Hematopoietic multipotent progenitor cell treated with erythropoietin and hydrocortisone succinate and interleukin-3 and kit ligand, for 4 days (in vitro differentiated cells): ENCODE measurements at places on chromosomes 4 and X.
A peak's percentile ranks its signal among the peaks of the same experiment; 100 is the strongest.

DNA sequence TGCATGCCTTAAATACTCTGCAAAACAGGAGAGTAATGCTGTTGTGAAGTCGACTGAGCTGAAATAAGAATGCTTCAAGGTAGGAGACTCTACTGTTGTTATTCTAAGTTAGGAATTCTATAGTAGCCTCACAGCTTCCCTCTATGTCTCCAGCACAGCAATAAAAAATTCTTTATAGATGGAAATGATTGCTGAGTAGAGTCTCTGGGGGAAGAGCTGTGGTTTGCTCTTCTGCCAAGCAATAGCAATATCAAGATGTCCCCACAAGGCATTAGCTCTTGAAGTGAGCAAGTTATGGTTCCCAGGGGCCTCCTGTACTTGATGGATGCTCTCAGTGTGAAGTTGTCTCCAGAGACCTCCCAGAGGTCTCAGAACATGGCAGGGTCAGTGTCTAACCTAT lies 880.6 kb upstream of the FRG1 start:
- DNase-seq: no peak

DNA sequence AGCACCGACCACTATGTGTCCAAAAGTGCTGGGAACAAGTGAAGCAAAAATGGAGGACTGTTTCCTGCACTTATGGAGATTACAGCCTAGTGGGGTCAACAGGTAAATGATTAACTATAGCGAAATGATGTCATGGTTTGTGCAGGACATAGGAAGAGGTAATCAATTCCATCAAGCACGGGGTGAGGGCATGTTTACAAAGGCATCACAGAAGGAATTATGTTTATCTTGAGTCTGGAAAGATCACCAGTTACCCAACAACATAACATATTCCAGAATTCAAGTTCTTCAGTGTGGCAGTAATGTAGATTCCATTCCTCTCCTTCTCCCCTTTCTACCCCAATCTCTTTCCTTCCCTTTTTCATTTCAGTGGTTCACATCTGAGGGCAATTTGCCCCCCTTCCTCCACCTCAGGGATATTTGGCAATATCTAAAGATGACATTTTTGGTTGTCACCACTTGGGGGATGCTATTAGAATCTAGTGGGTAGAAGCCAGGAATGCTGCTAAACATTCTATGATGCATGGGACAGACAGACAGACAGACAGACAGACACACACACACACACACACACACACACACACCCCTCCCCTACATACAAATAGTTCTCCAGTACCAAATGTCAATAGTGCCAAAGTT lies 24.1 kb downstream of the FAM47E start:
- peak; percentile 53 for DNase-seq

DNA sequence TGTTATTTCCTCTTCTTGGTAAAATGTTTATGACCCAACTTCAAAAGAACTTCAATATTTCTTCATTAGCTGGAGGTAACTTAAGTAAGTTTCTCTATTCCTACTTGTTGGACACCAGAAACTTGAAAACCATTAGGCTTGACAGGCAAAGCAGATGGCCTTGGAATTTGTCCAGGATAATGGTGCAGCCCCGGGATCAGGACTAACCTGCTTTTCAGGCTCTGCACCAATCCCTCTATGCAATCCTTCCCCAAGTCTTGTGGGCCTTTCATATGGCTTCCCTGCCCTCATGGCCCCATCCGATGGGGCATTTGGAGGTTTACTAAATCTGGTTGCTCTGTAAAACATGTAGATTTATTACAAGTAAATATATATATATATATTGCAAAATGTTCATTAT lies 68.5 kb downstream of the SPINK2 start:
- no peak for DNase-seq

DNA sequence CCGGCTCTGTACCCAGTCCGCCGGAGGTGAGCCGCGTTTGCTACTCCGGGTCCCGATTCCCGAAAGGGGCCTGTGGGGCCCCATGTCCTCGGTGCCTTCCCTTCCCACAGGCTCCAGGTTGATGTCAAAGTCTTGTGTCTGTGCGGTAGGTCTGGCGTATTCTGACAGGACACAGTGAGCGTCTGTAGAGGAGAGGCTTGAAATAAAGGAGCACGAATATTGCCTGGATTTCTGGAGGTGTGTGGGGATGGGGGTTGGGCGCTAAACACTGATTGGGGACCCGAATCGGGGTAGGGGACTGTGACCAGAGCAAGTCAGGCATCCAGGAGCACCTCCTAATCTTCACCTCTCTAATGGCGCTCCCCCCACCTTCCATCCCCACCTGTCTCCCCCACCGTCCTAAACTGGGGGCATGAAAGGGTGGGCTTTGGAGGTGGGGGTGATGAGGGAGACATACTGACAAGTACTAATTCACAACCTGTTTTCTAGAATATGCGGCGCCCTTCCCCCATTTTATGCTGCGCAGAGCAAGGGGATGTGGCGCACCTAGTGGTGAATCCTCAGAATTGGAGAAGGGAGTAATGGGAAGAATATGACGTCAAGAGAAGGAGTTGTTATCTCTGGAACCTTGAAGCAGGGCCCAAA lies 855 bp downstream of the GPRASP2 start:
- peak; percentile 37 for DNase-seq

DNA sequence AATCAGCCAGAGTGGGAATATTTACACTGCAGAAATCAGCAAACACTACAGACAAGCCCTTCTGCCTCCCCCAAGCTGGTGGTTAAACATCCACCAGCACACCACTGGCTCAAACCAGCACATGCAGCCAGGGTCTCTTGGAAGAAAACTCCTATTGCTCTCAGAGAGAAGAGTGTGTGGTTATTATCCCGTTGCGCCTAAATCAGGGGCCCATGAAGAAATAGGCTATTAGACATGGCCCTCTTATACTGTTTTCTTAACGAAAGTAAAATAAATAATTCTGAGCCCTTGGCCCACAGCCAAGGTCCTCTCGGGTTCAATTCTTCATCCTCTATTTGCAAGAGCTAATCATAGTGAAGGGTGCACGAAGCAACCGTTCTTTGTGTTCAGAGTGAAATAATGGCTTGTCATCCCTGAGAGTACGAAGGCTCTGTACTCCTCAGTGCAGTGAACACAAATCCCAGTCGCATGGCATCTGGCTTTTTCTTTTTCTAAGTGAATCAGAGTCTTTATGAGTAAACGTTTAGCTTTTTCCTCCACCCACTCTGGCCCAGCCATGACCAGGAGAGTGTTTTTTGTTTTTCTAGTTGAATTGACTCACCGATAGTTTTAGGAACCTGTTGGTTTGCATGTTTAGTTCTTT lies 33.4 kb upstream of the RBM47 start:
- no peak for DNase-seq

GRCh38 chr4:142120921-142121320 lies 484.5 kb downstream of the IL15 start:
- no peak for DNase-seq

GRCh38 chr4:74037076-74037955 lies 1.2 kb downstream of the CXCL3 start:
- peak; percentile 74 for DNase-seq

GRCh38 chr4:110020646-110021443 lies 108.2 kb downstream of the EGF start:
- no peak for DNase-seq

DNA sequence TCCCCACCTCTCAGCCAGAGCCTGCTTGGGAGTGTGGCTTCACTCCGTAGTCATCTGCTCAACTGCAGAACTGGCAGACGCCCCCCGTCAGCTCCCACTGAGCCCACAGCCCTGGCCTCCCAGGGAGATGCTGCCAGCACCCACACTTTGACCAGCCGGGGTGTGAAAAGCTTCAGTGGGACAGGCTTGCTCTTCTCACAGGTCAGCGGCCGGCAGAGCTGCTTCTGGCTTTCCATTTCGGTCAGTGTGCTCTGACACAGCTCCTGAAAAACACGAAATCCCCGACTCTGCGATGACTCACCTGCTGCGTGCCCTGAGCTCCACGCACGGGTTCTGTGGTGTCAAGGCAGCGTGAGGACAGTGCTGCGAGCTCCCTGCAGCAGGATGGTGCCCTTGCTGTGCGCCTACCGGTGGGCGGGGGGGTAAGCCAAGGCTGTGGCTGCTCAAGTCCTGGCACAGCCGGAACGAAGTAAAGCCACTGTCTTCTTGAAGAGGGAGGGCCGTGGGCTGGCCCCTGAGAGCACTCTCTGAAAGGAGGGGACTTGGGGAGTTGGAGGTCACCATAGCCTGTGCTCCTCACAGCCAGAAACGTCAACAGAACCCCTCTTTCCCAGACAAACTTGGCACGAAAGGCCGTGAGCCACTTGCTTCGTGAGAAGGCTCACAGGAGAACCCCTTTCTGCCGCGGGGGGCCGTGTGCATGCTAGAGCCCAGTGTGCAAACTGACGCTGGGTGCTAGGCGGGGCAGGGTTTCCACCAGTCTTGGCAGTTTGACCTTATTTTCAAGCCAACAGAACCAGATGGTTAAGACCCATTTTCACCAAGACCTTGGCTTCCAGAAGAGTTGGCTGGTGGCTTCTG lies 23.6 kb downstream of the NOP14 start:
- DNase-seq: no peak

DNA sequence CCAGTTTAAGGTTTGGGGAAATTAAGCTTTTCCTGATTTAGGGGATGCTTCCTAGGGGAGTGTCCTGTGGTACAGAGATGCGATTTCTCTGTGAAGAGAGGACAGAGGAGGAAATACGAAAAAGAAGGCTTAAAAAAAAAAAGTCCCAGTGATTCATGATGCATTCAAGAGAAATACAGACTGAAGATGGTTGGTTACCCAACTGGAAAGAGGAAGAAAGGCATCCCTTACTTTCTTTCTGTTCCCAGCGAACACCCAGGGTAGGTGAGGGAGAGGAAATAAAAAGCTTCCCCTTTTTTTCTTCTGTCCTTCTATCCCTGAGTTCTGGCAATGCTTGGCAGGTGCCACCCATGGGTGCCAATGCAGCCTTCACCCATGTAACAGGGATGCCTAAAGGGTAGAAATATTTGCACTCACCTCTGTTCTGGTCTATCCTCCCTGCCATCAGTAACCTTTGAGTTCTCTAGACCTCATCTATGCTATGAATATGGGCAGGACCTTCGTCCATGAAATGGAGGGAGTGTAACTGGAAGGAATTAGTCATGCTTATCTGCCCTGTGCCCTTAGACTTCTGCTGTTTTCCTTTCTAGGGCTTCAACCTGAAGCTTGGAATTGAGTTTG lies 230.1 kb upstream of the GALNTL6 start:
- no peak for DNase-seq

DNA sequence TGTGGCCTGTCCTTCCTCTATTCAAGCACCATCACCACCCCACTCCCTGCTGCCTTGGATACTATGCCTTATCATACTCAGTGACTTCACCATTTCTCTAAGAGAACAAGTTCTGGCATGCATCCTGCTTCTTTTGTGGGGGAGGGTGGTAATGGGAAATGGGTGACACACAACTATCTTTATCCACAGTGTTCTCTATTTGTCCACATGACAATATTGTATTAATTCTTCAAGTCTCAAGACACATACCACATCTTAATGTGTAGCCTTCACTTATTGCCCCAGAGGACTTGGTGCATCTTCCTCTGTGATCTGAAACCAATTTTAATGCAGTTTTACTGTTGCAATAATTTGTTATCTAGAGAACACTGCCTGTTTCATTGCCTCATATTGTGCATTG lies 29.3 kb upstream of the UGT2B7 start:
- DNase-seq: no peak

DNA sequence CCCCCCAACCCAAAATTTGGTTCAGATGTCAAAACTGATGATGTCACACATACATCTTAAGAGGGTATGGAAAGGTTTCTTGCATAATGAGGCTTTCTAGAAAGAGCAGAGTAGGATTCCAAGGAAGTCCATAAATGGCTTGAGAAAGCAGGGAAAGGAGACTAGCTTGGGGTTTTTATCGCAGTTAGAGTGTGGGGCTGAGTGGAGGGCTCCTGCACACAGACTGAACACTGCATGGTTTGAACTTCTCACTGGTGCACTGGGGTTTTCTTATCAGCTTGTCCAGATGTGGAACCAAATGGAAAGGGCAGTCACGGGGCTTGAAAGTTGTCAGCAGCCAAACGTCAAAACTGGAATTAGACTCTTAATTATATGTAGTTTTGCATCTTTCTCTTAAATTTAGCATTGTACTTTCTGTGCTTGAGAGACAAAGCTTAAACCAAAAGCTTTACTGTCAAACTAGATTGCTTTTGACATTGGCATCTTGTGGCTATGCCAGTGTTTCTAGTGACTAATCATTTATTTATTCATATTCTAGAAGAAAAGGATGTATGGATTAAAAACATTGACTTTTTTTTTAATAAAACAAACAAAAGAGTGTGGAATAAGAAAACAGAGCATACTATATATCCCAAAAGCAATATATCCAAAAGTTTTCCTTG lies 78.3 kb upstream of the STIM2 start:
- peak; percentile 96 for DNase-seq

GRCh38 chr4:56637791-56638190 lies 43.3 kb downstream of the HOPX start:
- no peak for DNase-seq

- peak; percentile 33 for DNase-seq
Measured at GRCh38 chr4:173237152-173237551, 68.5 kb downstream of the GALNT7 start.

- DNase-seq: peak; percentile 65
Measured at GRCh38 chrX:149825424-149825823, 43.7 kb downstream of the MAGEA9 start.

GRCh38 chrX:115690511-115691216 lies 129.7 kb downstream of the PLS3 start:
- DNase-seq: peak; percentile 75

- peak; percentile 91 for DNase-seq
Measured at GRCh38 chr4:139453041-139453370, 915 bp upstream of the RAB33B start.

DNA sequence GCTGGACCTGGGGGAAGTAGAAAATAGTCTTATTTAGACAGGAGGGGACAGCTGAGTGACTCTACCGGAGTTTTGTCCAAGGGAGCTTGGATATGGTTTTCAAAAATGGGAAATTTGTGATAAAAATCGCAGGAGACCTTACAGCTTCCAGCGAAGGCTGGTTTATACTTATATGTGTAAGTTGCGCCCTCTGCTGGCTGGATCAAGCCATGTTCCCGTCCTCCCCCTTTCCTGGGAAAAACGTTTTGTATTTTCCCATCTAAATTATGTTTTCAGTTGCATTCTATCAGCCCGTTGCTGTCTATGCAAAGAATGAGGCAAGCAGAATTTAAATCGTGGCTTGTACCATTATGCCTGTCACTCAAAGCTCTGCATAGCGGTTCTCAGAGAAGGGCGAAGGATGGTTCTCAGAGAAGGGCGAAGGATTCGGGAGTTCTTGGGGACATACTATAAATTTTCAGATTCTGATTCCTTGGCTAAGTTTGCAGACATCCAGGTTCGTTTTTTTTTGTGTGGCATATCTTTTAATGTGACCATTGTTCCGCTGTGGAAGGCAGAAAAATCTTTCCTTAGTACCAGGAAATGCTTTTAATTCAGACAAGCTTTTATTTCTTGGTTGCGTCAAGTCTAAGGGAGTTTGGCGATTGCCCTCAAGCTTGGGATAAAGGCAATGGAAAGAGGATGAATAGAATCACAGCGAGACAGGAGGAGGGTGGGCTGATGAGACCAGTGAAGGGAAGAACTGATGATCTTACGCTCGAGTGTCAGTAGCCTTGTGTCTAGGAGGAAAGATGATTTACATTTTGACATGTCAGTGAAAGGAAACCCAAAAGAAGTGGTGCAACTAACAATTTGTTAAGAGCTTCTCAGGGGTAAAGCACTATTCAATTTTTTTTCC lies 128.5 kb upstream of the ARX start:
- peak; percentile 62 for DNase-seq

- no peak for DNase-seq
Measured at GRCh38 chrX:103779141-103779789, 2.6 kb downstream of the PLP1 start.
